ENCODE measurements at places on chromosomes 2 and 18.

DNA sequence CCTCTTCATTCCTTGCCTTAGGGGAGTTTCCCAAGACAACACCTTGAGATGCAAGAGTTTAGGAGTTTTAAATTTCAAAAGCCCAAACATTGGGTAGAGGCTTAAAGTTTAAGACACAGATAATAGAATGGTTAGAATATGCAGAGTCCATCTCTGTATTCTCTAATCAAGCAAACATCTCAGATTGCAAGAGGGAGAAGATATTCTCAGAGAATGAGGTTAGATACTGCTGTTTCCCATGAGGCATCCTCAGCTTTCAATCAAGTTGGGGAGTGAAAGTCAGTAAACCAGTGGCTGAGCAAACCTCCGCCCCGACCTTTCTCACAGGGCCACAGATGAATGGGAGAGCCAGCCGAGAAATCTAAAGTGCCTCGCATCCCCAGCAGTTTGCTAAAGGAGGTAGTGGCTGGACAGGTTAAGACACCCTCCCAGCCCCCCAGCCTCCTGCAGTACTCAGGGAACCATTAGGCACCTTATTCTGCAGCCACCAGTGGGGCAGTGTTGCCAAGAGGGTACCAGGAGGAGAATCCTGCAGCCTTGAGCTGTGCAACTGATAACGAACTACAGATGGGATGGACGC, 30.0 kb downstream of the FBXO36 start:
- DNase-seq, result no peak

- DNase-seq, result no peak
These were observed 896 bp downstream of the CACNB4 start for GRCh38 chr2:152097801-152098495.

- DNase-seq, result no peak
These were observed 174.0 kb downstream of the TGIF1 start for GRCh38 chr18:3623769-3624545.

DNA sequence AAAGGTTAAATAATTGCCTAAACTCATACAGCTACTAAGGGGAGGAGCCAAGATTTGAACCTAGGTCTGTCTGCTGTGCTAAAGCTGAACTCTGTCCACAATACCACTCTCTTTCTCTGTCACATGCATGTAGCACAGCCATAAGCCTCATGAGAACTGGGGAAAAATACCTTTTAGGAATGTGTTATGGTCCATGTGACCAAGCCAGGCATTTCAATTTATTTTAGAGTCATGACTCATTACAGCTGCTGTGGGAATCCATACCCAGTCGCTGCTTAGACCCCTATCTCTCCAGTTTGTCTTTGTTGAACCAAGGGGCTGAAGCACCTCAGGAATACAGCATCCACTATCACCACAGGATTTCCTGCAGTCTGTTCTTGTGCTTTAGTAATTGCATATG, 200.0 kb upstream of the SIX3 start:
- no peak for DNase-seq

- no peak for DNase-seq
These were observed 236.4 kb downstream of the PLCL1 start for GRCh38 chr2:198040835-198041234.

GRCh38 chr18:59420244-59420643, 61.2 kb upstream of the LMAN1 start:
- no peak for DNase-seq

DNA sequence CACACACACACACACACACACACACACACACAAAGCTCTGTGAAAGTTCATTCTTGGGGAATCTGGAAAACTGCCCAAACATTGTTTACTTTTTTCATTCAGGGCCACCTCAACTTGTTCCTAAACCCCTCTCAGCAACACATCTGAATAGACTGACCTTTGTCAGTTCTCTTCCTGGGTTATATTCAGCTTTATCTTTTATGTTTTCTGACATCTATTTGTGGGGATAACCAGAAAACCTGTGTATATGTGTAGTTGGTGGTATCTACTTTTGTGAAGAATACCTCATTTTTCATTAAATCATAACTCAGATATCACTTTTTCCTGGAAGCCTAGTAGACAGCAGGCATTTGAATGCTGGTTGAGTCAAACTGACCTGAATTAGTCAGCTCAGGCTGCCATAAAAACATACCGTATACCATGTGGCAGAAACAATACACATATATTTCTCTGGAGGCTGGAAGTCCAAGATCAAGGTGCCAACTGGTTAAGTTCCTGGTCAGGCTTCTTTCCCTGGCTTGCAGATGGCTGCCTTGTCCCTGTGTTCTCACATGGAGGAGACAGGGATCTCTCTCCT, 11.0 kb upstream of the RNF144A start:
- no peak for DNase-seq

DNA sequence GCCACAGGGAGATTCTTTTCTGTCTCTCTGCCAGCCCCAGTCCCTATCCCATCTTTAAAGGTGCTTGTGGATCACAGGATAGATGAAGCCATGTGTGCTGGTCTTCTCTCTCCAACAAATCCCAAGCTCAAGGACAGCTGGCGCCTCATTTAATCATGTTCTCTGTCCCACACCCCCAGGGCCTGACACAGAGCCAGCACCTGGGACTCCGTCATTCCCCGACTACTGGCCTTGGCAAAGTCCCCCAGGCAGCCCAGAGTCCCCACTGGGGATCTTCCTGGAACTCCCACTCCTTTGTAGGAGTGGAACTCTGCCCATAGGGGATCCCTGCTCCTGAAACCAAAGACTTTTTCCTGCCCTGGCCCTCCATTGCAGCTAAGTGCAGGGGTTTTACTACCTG, 60.8 kb downstream of the MTHFD2 start:
- DNase-seq, result no peak

- DNase-seq, result no peak
These were observed 94.1 kb downstream of the ANKRD44 start for GRCh38 chr2:197216361-197216979.

Measured in stimulated activated CD8-positive, alpha-beta memory T cell treated with anti-CD3 and anti-CD28 coated beads, Interleukin-4, amount 100 ng/mL, for 24 hours (primary cell).